ENCODE measurements at places on chromosomes 2 and 18.

- DNase-seq = no peak
These were observed 862.2 kb upstream of the LRATD1 start for GRCh38 chr2:13770279-13770678.

DNA sequence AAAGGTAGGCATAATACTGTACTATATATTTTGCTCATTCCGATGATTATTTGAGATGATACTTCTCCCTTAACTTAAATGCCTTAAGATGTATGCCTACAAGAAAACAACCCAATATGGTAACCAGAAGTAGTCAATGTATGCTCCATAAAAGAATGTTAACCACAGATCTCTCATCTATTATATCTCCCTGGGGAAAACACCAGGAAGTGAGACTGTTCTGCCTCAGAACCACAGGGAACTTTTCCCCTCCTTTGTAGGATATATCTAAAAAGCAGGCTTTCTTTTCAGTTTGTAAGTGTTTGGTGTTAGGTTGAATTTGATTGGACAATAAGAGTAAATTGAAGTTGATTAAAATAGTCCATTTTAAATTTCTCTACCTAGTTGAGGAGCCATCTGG, 1160.5 kb upstream of the NXPH2 start:
- no peak for DNase-seq

GRCh38 chr18:40984856-40985255, 970.2 kb upstream of the PIK3C3 start:
- peak; percentile 10 for DNase-seq

DNA sequence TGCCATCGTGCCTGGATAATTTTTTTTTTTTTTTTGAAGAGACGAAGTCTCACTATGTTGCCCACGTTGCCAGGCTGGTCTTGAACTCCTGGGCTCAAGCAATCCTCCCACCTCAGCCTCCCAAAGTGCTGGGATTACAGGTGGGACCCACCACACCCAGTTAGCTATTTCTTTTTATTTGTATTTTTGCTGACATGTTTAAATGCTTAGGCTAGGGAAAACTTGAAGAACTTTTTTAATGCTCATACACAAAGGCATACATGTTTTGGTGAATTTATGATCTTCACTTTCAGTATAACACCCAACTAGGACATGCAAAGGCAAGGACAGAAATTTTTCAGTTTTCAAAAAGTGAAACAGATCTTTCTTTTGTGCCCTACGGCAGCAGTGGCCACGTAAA, 9.9 kb downstream of the L3MBTL4 start:
- no peak for DNase-seq

DNA sequence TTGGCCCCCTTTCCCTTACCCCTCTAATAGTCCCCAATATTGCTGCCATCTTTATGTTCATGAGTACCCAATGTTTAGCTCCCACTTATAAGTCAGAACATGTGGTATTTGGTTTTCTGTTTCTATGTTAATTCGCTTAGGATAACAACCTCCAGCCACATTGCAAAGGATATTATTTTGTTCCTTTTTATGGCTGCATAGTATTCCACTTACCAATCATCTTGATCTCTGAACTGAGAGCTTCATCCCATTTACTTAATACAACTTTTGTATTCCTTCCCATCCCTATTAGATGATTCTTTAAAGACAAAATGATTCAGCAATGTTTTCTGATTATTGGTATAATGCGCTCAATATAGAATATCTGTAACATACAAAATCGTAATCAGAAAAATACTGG, 36.7 kb downstream of the ARL5A start:
- DNase-seq = no peak

DNA sequence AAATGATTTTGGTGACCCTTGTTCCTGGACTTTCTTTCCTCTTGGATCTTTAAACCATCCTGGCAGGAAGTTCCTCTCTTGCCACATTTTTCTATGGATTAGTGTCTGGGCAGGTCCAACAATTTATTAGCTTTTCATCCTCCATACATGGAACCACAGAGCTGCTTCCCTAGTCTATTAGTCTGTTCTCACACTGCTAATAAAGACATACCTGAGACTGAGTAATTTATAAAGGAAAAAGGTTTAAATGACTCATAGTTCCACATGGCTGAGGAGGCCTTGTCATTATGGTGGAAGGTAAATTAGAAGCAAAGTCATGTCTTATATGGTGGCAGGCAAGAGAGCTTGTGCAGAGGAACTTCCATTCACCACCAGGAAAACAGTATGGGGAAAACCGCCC, 122.9 kb downstream of the DDX1 start:
- no peak for DNase-seq

- no peak for DNase-seq
These were observed 156.3 kb downstream of the TTC32 start for GRCh38 chr2:19745318-19746136.

- DNase-seq = no peak
These were observed 29.0 kb downstream of the PTPN4 start for GRCh38 chr2:119788752-119789151.

GRCh38 chr2:72797740-72798139, 28.1 kb downstream of the EXOC6B start:
- no peak for DNase-seq

GRCh38 chr2:96500385-96501066, 4.6 kb downstream of the NEURL3 start:
- DNase-seq = no peak

- no peak for DNase-seq
These were observed 142.4 kb upstream of the ALPP start for GRCh38 chr2:232236200-232236599.

GRCh38 chr18:56841836-56842235, 190.7 kb downstream of the WDR7 start:
- DNase-seq = peak; percentile 7

GRCh38 chr2:100577777-100578176, 15.0 kb downstream of the PDCL3 start:
- no peak for DNase-seq

DNA sequence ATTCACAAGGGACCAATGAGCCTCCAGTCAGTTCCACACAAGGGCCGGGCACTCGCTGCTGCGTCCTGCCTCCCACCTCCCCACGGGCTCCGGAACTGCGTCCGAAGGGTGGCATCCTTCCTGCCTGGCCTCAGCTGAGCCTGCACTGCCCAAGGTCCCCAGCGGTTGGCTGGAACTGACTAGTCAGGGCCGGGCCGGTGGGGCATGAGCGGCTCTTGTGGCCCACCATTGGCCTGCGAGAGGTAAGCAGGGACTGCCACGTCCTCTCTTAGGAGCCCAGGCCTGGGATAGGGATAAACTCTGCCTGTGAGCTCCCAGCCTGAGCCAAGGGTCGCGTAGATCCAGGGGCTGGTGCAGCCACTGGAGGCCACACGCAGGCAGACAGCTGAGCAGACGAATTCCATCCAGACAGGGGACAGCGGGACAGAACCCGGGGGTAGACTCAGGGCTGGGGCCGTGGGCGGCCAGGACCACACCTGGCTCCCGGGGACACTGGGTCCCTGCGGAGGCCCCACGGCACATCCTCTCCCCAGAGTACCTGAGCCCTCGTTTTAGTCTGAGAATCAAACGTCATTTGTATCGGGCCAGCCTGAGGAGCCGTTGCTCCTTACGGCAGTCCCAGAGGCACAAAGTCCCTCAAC, 148.4 kb downstream of the ZNF516 start:
- no peak for DNase-seq

- DNase-seq = peak; percentile 82
These were observed 70.4 kb downstream of the IL1R2 start for GRCh38 chr2:102061962-102062795.

Data from fibroblast of villous mesenchyme (primary cell).